Astrocyte of the cerebellum (primary cell): ENCODE measurements at places on chromosomes 4 and X.

DNA sequence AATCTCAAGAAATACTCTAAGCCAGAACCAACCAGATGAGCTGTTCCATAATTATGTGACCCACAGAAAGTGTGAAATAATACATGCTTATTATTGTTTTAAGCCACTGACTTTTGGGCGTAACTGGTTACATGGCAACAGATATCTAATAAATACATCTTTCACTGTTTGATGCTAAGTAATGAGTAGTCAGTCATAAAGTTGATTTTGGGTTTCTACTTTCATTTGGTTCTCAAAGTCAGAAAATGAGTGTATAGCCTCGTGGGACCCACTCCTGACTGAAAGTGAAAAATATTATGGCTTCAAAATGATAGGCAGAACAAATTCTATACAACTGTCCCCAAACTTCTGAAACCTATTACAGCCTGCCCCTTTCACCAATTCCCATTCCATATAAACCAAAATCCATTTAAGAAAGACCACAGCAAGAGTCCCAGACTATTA, 88.0 kb upstream of the CBR4 start:
- DNase-seq, result no peak

GRCh38 chr4:169661761-169662160, 41.4 kb downstream of the CLCN3 start:
- DNase-seq, result no peak

DNA sequence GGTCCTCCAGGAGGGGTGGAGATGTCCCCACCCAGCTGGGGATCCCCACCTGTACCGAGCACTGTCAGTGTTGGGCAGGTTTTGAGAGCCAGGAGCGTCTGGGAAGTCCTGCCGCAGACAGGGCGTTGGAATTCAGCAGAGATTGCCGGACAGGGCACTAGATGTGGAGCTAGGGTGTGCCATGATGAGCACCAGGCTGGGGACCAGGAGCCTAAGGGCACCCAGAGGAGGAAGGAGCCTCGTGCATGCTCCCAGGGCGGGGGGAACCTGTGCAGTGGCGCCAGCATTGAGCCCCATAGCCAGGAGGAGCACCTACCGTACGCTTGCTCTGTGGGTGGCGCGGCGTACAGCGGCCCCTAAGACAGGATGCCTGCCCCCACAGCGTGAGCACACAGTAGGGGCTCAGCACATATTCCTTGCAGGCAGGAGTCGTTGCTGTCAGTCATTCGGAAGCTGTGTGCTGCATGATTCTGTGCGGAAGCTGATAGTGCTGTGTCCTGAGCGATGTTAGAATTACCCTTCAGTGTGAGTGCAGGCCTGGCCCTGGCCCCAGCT, 18.8 kb upstream of the TADA2B start:
- no peak for DNase-seq

- no peak for DNase-seq
Measured at GRCh38 chr4:2073808-2074481, 14.8 kb downstream of the NAT8L start.

DNA sequence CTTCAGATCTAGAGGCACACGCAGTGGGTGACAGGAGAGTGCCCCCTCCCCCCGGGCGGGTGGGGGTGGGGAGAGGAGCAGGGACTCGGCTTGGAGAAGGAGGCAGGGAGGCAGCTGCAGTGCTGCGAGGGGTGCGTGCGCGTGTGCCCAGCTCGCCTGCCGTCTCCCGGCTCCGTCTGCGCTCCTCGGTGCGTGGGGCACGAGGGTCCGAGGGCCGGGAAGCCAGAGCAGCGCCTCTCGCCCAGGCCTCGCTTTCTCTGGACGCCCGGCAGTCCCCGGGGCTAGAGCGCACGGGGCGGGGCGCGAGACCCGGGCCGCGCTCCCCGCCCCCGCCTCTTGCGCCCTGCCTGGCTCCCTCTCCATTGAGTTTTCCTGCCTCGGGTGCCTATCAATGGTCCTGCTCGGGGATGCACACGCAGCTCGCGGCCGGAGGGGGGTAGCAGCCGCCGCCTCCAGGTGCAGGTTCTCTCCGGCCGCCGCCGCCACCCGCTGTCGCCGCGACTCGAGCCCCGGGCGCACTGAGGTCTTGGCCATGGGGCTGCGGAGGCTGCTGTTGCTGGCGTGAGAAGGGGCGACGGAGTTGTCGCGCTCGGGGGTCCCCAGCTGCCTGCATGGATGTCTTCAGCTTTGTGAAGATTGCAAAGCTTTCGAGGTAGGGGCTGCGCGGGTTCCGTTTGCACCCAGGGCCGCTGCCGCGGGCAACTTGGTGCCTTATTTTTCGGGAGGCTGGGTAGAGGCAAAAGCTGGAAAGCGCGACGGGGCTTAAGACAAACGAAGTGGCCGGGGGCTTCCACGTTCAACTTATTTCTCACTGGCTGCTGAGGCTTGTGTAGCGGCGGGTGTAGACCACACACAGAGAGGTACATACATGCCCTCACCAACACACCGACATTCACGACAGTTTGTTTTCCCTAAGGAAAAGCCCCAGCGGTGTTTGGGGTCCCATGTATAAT, at the start of gene FRMPD4:
Gene FRMPD4, plus strand, starts transcription at position 113 of the 953 bp plus-strand sequence. Its CDS starts 499 bp downstream, at position 612.
- no peak for DNase-seq
